ENCODE measurements at places on chromosomes 5 and 9.

- DNase-seq: no peak
Measured at GRCh38 chr5:59062986-59063683, 480.3 kb downstream of the RAB3C start.

- no peak for DNase-seq
Measured at GRCh38 chr5:101543780-101544179, 640.7 kb upstream of the ST8SIA4 start.

DNA sequence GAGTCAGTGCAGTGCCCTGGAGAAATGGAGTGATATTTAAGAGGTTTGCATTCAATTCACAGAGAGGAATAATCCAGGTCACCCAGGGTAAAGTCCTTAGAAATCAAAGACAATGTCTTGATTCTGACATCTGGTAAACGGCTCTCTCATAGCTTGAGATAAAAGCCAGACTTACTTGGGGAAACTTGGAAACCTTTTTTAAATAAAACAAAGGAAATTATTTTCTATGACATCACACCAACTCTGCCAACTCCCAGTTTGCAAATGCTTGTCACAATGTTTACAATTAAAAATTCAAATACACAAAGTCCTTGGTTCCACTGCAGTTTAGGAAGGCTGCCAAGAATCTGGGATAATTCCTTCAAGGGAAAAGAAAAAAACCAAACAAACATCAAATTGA lies 255.1 kb upstream of the NREP start:
- no peak for DNase-seq

- DNase-seq: no peak
Measured at GRCh38 chr5:1967736-1968135, 85.0 kb upstream of the IRX4 start.

- DNase-seq: no peak
Measured at GRCh38 chr9:129944506-129945116, 98.4 kb downstream of the FNBP1 start.

DNA sequence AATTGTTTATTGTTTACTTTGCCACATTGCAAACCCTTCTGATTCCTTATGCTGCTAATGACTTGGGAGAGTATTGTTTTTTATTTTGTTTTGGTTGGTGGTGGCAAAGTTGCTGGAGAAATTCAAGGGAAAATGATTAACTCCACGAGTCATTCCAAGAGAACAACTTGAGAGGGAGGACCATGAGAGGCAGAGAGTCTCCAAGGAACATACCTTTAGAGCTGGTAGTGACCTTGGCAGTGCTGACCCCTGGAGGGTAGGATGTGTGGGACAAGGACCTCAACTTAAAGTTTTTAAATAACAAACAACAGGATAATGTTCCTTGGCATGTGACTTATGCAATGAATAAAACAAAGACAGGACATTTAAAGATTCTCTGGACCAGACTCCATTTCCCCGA lies 139.7 kb downstream of the LRRC70 start:
- DNase-seq: no peak
